Breast epithelium (tissue), 4 donors: ENCODE measurements at places on chromosomes 16 and 17.

DNA sequence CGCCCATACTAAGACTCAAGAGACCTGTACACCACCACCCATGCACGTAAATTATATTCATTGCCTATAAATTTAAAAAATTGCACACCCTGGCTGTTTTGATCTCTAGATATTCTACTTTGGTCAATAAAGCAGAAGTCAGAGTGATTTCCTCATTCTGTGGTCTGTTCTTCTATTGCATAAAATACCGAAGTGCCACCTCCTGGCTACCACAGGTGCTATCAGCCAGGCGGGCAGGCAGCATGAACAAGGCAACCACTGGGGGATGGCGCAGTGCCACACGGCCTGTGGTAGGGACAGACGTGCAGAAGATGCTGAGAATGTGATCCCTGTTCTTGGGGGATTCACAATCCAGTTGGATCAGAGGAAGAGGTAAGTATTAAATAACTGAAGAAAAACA lies 122.3 kb downstream of the CDK5R1 start:
- no peaks in the 10 kb centered on the region for H3K36me3 ChIP-seq
- H3K27ac ChIP-seq = no peak overlapping the region
- H3K4me3 ChIP-seq = no peak overlapping the region
- peak; percentile 56 for DNase-seq

- H3K4me3 ChIP-seq = no peak overlapping the region
- H3K27me3 ChIP-seq = no peaks in the 10 kb centered on the region
- H3K36me3 ChIP-seq = no peaks in the 10 kb centered on the region
- no peak for DNase-seq
- H3K27ac ChIP-seq = no peak overlapping the region
Measured at GRCh38 chr16:74817851-74818250, 43.2 kb upstream of the FA2H start.

DNA sequence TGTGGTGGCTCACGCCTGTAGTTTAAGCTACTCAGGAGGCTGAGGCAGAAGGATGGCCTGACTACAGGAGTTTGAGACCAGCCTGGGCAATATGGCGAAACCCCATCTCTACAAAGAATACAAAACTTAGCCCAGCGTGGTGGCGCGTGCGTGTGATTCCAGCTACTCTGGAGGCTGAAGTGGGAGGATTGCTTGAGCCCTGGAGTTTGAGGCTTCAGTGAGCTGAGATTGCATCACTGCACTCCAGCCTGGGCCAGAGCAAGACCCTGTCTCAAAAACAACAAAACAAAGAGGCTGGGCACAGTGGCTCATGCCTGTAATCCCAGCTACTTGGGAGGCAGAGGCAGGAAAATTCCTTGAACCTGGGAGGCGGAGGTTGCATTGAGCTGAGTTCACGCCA lies 7.0 kb upstream of the CSNK1D start:
- no peak overlapping the region for H3K4me3 ChIP-seq
- DNase-seq = no peak
- no peaks in the 10 kb centered on the region for H3K27me3 ChIP-seq
- no peak overlapping the region for H3K27ac ChIP-seq

GRCh38 chr16:1706386-1707192 lies 594 bp downstream of the MAPK8IP3 start:
- peak overlapping the region; percentile 95 for H3K27ac ChIP-seq
- peak overlapping the region; percentile 89 for H3K4me3 ChIP-seq
- peaks cover 8% of the 10 kb centered on the region for H3K4me1 ChIP-seq
- no peaks in the 10 kb centered on the region for H3K27me3 ChIP-seq

DNA sequence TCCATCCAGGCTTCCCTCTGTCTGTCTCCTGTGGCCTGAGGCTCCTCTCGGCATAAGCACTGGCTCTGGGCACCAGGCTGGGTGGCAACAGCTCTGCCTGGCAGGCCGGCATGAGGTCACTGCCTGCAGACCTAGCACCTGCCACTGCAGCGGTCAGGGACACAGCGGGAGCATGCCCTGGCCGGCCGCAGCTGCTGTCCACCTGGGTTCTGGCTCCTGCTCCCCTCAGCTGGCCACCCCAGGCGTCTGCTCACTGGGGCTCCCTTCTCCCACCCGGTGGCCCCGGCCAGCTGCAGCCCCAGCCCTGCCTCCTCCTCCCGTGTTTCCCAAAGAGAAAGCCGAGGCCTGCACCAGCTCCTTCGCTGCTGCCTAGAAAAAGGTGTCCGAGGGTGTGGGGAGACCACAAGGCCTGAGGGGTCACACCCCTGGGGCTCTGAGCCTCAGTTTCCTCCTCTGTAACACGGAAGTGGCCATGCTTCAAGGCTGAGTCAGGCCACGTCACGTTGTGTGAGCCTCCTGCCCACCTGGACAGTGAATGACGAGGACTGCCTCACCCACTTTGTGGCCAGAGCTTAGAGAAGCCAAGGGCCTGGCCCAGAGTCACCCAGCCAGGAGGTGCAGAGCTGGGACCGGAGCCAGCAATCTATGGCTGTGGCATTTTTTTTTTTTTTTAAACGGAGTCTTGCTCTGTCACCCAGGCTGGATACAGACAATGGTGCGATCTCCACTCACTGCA lies 6.7 kb downstream of the NTHL1 start:
- H3K4me3 ChIP-seq = no peak overlapping the region
- peak overlapping the region; percentile 93 for H3K27ac ChIP-seq
- no peaks in the 10 kb centered on the region for H3K36me3 ChIP-seq
- no peaks in the 10 kb centered on the region for H3K27me3 ChIP-seq
- DNase-seq = no peak

DNA sequence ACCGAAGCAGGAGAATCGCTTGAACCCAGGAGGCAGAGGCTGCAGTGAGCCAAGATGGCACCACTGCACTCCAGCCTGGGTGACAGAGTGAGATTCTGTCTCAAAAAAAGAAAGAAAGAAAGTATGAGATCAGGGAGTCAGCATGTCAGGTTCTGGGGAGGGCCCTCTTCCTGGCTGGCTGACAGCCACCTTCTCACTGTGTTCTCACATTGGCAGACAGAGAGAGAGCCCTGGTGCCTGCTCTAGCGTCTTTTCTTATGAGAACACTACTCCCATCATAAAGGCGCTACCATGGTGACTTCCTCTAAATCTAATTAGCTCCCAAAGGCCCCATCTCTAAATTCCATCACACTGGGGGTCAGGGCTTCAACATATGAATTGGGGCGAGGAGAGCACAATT lies 27.6 kb upstream of the RBBP6 start:
- H3K4me3 ChIP-seq = no peak overlapping the region
- no peaks in the 10 kb centered on the region for H3K36me3 ChIP-seq
- DNase-seq = no peak
- H3K4me1 ChIP-seq = no peaks in the 10 kb centered on the region
- no peak overlapping the region for H3K27ac ChIP-seq

DNA sequence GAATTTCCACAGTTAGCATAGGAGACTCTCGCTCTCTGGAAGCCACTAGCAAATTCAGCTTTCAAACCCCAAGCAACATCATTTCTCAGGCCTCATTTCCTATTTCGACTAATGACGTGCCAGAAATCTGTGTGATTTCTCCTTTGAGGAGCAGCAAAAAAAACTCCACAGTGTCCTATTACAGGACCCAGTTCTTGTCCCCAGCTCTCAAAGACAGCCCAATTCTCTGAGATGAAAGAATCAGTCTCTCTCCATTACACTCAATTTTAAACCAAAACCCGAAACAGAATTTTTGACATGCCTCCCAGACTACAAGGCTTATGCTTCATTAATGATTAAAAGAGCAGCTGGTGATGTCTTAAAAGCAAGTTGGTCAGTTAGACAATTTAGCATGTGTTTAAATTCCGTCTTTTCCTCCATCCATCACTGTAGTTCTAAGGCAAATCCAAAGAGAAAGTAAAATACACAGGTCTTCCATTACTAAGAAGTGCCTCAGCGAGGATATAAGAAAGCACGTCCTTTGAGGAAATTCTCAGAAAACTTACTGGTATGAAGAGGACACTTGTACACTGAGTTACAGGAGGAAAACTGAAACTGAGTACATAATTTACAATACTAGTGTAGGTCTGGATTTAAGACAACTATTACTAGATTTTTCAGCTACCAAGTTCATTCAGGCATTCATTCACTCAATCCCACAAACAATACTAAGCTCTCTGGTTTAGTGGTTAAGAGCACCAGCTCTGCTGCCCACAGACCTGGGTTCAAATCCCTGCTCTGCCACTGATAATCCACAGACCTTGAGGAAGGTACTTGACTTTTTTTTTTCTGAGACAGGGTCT lies 12.5 kb downstream of the TOM1L2 start:
- no peaks in the 10 kb centered on the region for H3K27me3 ChIP-seq
- H3K4me3 ChIP-seq = peak overlapping the region; percentile 13
- peak overlapping the region; percentile 65 for H3K27ac ChIP-seq
- DNase-seq = no peak
- H3K4me1 ChIP-seq = no peaks in the 10 kb centered on the region
- no peaks in the 10 kb centered on the region for H3K36me3 ChIP-seq

DNA sequence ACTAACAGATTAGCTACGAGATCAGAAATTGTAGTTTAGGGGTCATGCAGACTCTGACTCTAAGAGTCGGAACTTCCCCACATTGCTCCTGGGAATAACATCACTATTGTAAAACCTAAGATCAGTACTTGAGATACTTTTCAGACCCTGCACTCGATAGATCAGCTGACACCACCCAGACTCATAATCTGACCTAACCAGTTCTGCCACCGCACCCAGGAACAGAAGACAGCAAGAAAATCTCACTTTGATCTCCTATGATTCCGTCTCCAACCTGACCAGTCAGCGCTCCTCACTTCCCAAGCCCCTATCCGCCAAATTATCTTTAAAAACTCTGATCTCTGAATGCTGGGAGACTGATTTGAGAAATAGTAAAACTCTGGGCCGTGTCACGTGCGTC lies 27.2 kb upstream of the ASGR2 start:
- no peaks in the 10 kb centered on the region for H3K27me3 ChIP-seq
- H3K4me1 ChIP-seq = no peaks in the 10 kb centered on the region
- H3K4me3 ChIP-seq = no peak overlapping the region

- no peak for DNase-seq
- no peaks in the 10 kb centered on the region for H3K27me3 ChIP-seq
- H3K4me1 ChIP-seq = no peaks in the 10 kb centered on the region
- H3K4me3 ChIP-seq = peak overlapping the region; percentile 28
- H3K36me3 ChIP-seq = no peaks in the 10 kb centered on the region
- H3K27ac ChIP-seq = no peak overlapping the region
Measured at GRCh38 chr17:17300624-17301568, 2.3 kb upstream of the NT5M start.

- peak overlapping the region; percentile 17 for H3K4me3 ChIP-seq
- DNase-seq = no peak
- H3K36me3 ChIP-seq = no peaks in the 10 kb centered on the region
- H3K27me3 ChIP-seq = no peaks in the 10 kb centered on the region
- peaks cover 66% of the 10 kb centered on the region for H3K4me1 ChIP-seq
Measured at GRCh38 chr16:4375717-4376116, 4.1 kb downstream of the VASN start.

DNA sequence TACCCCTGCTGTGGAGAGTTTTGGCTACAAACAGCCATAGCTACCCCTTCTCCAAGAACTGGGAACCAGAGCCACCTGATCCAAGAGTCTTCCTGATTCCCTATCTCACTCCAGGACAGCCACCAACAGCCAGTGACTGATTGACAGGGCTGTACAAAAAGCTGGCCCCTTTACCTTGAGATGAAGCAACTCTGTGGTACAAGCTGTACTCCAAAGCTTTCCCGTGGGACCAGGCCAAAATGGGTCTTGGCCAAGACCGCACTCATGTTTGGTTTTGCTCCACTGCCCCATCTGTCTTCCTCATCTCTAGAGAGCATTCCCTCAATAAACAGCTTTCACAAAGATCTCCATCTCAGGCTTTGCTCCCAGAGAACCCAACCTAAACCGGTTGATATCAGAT lies 43.6 kb downstream of the RNF157 start:
- no peak overlapping the region for H3K27ac ChIP-seq
- no peaks in the 10 kb centered on the region for H3K27me3 ChIP-seq
- H3K4me3 ChIP-seq = no peak overlapping the region
- H3K4me1 ChIP-seq = no peaks in the 10 kb centered on the region
- DNase-seq = peak; percentile 59
- no peaks in the 10 kb centered on the region for H3K36me3 ChIP-seq

DNA sequence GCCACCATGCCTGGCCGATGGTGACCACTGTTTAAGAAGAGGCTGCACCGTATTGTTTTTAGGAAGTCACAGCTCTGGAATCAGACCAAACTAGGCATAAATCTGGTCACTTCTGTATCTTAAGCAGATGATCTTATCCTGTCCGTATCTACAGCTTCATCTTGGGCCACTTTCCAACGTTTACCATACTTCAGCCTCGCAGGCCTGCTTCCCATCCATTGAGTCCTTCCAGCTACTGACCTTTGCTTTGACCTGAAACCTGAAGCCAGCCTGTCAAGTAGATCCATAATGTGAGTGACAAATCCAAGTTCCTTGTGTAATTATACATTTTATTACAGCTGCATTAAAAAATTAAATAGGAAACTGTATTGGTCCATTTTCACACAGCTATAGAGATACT lies 1033.0 kb downstream of the CDH11 start:
- no peak overlapping the region for H3K4me3 ChIP-seq
- DNase-seq = no peak
- no peaks in the 10 kb centered on the region for H3K27me3 ChIP-seq
- H3K36me3 ChIP-seq = no peaks in the 10 kb centered on the region
- H3K27ac ChIP-seq = no peak overlapping the region
- H3K4me1 ChIP-seq = no peaks in the 10 kb centered on the region

- H3K27ac ChIP-seq = no peak overlapping the region
- no peaks in the 10 kb centered on the region for H3K27me3 ChIP-seq
- DNase-seq = no peak
- H3K36me3 ChIP-seq = no peaks in the 10 kb centered on the region
Measured at GRCh38 chr16:79320956-79321355, 279.6 kb downstream of the MAF start.

- no peak overlapping the region for H3K27ac ChIP-seq
- H3K4me1 ChIP-seq = no peaks in the 10 kb centered on the region
- no peaks in the 10 kb centered on the region for H3K36me3 ChIP-seq
- no peak overlapping the region for H3K4me3 ChIP-seq
- no peak for DNase-seq
- no peaks in the 10 kb centered on the region for H3K27me3 ChIP-seq
Measured at GRCh38 chr16:3968551-3968950, 88.0 kb upstream of the CREBBP start.

- H3K27ac ChIP-seq = peak overlapping the region; percentile 54
- peak overlapping the region; percentile 46 for H3K4me3 ChIP-seq
- peak; percentile 54 for DNase-seq
- no peaks in the 10 kb centered on the region for H3K36me3 ChIP-seq
- no peaks in the 10 kb centered on the region for H3K27me3 ChIP-seq
- no peaks in the 10 kb centered on the region for H3K4me1 ChIP-seq
Measured at GRCh38 chr16:14050291-14051027, 20.7 kb upstream of the MRTFB start.

GRCh38 chr16:14097182-14097959 lies 26.3 kb downstream of the MRTFB start:
- no peaks in the 10 kb centered on the region for H3K36me3 ChIP-seq
- H3K4me1 ChIP-seq = peaks cover 36% of the 10 kb centered on the region
- peak overlapping the region; percentile 83 for H3K27ac ChIP-seq
- DNase-seq = peak; percentile 56
- no peaks in the 10 kb centered on the region for H3K27me3 ChIP-seq
- H3K4me3 ChIP-seq = peak overlapping the region; percentile 10

GRCh38 chr17:80704381-80704819 lies 159.8 kb downstream of the RPTOR start:
- DNase-seq = no peak
- no peak overlapping the region for H3K27ac ChIP-seq
- H3K36me3 ChIP-seq = no peaks in the 10 kb centered on the region
- H3K4me3 ChIP-seq = no peak overlapping the region
- H3K4me1 ChIP-seq = no peaks in the 10 kb centered on the region
- no peaks in the 10 kb centered on the region for H3K27me3 ChIP-seq

- no peak overlapping the region for H3K4me3 ChIP-seq
- H3K27ac ChIP-seq = no peak overlapping the region
- peaks cover 78% of the 10 kb centered on the region for H3K27me3 ChIP-seq
Measured at GRCh38 chr16:87607223-87607622, 4.9 kb downstream of the JPH3 start.
